DMS79 treated with DMSO at 0.1 percent for 48 hours (cell line): ENCODE measurements at places on chromosomes 7 and 10.
A peak's percentile ranks its signal among the peaks of the same experiment; 100 is the strongest.

DNA sequence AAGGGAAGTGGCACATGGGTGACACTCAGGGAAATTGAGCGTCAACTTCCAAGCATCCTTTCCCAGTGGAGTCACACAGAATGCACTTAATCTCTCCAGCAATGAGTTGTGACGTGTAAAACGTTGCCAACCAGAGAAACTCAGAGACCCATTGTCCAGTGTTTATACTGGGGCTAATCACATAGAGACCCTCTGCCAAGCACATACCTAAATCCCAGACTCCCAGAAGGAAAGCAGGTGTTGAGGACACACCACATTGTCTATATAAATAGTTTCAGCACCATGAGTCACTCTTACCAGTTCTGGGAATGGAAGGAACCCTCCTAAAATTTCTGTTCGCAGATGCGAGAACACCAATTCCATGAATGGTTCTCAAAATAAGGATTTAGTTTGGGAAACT, 76.4 kb upstream of the BET1 start:
- DNase-seq: no peak

DNA sequence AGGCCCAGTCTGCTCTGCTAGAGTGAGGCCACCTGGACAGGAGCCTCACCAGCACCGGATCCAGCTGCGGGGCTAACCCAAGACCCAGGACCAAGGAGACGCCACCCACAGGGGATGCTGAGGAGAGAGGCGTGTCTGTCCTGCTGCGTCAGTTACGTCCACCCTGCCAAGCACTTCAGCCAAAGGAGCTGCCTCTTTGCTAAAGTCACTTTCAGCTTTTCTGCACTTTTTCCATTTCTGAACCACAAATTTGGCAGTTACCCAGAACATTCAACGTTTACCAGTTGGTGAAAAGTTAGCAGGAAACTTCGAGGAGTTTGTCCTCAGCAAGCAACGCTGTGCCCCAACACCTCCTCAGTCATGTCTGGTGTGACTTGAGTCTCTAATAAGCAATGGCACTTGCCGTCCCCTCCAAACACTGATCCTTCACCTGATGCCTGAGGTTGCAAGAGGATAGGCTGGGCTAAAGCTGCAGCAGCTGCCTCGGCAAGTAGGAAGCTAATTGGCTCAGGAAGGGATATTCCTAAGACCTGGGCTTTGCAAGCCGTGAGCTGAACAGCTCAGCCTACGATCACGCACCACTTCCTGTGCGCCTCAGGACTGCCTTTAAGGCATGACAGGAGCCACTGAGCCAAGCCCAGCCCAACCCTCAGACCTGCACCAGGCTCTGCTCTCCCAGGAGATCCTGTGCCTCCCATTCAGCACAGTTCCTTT, 40.1 kb downstream of the KCNH2 start:
- peak; percentile 71 for DNase-seq

- no peak for DNase-seq
Observed at GRCh38 chr7:1748839-1749173, 78.7 kb downstream of the ELFN1 start.

DNA sequence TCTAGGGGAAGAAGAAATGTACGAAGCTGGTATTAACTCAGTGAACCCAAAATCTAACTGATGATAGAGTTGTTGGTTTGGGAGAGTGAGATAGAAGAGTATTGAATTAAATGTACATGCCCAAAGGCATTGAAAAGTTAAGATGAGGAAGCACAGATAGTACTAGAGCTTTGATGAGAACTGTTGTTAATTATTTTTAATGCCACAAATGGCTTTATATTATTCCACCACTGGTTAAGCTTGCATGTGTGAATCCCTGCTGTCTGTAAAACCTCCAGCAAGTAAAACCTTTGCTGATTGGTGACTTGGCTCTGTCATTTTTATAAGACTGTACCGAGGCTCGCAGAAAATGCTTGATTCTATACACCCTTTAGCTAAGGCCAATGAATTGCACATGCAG, 382.7 kb upstream of the LRGUK start:
- DNase-seq: no peak

- DNase-seq: no peak
Observed at GRCh38 chr10:90856964-90857634, 740 bp downstream of the HTR7 start.

DNA sequence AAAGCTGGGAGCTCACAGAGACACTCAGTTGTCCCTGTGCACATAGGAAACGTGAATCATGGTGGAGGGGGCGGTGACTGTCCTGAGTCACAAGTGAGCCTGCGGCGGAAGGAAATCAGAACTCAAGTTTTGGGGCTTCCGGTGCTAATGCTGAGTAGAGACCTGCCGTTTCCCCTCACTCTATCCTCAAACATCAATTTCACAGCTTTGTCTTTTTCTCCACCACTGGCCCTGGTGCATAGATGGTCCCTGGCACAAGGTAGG, 21.9 kb downstream of the ADCYAP1R1 start:
- DNase-seq: no peak

GRCh38 chr7:156223935-156224832, 411.9 kb upstream of the SHH start:
- no peak for DNase-seq
